ENCODE measurements at places on chromosomes 7 and 10.

GRCh38 chr10:124955243-124955642 lies 13.3 kb downstream of the ZRANB1 start:
- DNase-seq = no peak
- H3K4me1 ChIP-seq = no peaks in the 10 kb centered on the region
- peaks cover 8% of the 10 kb centered on the region for H3K36me3 ChIP-seq
- H3K27ac ChIP-seq = no peak overlapping the region

- no peaks in the 10 kb centered on the region for H3K27me3 ChIP-seq
- H3K4me3 ChIP-seq = no peak overlapping the region
- H3K27ac ChIP-seq = peak overlapping the region; percentile 1
- peaks cover 77% of the 10 kb centered on the region for H3K36me3 ChIP-seq
These were observed 4.9 kb downstream of the AEBP1 start for GRCh38 chr7:44108768-44109750.

GRCh38 chr10:20709708-20710107 lies 187.4 kb downstream of the NEBL start:
- no peak overlapping the region for H3K4me3 ChIP-seq
- H3K36me3 ChIP-seq = no peaks in the 10 kb centered on the region
- DNase-seq = no peak
- no peaks in the 10 kb centered on the region for H3K27me3 ChIP-seq
- H3K4me1 ChIP-seq = no peaks in the 10 kb centered on the region
- H3K27ac ChIP-seq = no peak overlapping the region

GRCh38 chr10:61487506-61487905 lies 34.3 kb upstream of the TMEM26 start:
- no peaks in the 10 kb centered on the region for H3K27me3 ChIP-seq
- H3K27ac ChIP-seq = no peak overlapping the region
- DNase-seq = no peak
- no peaks in the 10 kb centered on the region for H3K4me1 ChIP-seq
- H3K4me3 ChIP-seq = no peak overlapping the region

GRCh38 chr10:120514035-120514620 lies 57.1 kb downstream of the PLPP4 start:
- DNase-seq = peak; percentile 23
- no peaks in the 10 kb centered on the region for H3K36me3 ChIP-seq
- H3K27ac ChIP-seq = no peak overlapping the region
- H3K4me3 ChIP-seq = no peak overlapping the region
